WTC11 (cell line): ENCODE measurements at places on chromosomes 5 and 9.
A peak's percentile ranks its signal among the peaks of the same experiment; 100 is the strongest.

DNA sequence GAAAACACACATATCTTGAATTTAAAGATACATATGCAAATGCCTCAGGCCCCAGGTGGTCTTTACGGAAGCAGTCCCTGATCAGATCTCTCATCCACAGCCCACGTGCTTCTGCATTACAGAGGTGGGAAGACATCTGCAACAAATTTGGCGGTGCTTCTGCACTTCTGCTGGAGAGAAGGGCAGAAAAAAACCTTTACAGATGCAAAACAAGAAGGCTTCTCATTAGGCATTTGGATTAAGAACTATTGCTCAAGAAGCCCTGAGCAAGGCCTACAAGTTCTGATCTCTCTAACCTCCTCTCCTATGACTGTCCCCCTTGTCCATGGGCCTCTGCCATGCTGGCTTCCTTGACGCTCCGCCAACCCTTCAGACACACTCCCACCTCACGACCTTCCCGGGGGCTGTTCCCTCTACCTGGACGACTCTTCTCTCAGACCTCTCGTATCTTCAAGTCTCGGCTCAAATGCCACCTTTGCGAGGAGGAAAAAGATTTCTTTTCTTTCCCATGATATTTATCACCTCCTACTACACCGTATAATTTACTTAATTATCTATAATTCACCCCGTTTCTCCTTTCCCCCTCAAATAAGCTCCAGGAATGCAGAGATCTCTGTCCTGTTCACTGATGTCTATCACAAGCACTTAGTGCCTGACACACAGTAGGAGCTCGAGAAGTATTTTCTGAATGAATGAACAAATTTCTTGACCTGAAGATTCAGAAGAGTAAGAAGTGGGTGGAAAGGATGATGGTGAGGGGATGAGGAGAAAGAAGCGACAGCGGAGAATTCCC is 1.1 kb downstream of the MTMR12 start:
- DNase-seq: no peak

DNA sequence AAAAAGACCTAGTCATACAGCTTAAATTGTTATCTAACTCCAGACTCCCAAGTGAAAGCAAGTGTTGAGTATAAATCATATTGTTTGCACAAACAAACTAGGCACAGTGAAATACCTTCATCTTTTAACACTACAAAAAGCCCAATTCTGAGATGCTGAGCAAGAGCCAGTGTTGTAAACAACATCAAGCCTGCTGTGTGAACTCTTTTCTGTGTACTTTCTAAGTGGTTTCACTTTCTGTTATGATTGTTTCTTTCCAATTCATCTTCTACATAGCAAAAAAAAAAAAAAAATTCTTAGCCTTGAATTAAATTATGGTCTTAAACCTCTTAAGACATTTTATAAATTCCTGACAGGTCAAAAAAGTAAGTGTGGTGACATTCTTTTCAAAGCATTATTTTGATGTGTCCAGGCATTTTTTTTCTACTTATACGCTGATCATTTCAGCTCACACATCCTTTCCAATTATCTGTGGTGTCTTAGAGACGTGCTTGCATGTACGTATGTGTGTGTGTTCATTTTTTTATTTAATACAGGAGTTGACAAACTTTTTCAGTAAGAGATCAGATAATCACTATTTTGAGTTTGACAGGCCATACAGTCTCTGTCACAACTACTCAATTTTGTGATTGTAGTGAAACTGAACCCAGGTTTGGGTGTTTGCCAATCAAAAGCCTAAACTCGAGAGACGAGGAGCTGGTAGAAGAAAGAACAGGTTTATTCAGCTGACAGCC is 556.1 kb downstream of the CDH9 start:
- no peak for DNase-seq

DNA sequence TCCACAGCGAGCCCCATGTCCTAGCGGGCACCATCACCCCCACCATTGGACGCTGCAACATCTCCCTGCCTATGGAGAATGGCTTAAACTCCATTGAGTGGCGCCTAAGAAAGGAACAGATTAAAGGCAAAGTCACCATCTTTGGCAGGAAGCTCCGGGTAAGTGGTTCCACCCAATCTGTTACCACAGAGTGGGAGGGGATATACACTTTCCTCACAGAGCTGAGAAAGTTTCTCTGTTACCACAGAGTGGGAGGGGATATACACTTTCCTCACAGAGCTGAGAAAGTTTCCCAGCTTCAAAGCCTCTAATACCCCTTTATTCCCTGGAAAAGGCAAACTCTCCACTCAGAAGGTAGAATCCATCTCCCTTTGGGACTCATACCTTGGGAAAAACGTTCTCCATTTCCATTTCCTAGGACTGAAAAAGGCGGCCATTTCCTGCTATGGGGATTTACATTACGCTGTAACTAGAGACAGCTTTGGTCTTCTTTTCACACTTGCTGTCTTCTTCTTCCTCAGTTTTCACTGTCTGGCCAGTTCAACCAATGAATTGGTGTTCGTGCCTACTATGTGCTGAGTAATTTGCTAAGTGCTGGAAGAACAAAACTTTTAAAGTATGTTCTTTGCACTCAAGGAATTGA is 63.4 kb upstream of the WWC1 start:
- DNase-seq: no peak

DNA sequence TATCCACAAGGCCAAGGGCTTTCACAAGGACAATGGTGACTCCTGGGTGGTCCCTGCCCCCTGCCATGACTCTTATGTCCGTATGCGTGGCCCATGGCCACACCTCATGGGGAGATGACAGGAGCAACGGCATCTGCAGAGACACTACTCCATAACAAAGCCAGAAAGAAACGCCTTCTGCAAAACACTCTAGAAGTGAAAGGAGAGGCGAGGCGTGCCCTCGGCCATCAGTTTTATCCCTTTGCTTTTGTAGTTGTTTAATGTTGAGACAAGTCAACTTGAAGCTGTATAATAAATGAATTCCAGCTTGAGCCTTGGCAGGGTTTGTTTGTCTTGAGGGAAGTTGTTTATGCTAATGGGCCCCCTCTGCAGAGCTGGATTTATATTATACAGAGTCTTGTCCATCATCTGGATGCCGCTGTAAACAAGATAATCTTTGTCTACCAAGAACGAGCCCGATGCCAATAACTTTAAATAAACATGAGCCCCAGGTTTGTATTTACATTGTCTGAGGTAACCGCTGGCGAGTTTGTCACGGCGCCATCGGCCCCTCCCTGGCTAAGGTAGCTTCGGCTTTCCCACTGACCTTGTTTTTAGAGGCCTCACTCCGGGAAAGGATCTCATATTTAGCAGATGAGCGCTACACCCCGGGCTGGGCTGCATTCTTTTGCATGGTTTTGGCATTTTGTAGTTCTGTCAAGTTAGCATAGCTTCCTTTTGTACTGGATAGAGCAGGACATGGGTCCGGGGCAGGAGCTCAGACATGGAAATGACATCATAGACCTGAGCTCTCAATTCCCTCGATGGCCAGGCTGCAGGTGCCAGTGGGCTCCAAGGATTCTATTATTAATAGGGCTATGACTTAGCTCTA is 165.3 kb downstream of the ERCC6L2 start:
- DNase-seq: no peak

DNA sequence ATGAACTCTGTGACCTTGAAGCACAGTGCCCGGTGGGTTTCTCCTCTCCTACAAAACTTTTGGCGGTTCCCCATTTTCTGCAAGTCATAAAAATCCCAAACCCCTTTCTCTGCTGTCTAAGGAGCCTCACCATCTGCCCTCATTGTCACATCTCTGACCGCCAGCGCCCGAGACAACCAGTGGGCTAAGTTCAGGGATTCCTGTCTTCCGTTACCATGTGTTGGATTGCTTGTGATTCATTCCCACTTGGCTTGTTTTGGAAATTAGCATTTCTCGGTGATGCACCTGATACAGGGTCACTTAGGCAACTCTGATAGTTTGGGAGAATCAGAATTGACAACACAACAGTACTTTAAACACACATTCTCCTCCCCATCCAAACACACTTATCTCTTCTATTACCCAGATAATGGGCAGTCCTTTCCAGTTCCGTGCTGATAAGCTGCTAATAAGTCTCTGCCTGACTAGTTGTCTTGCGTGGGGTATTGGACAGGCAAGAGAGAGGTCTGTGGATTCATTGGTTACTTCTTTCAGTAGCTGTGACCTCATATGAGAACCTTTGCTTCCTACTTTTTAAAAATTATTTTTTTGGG is 70.0 kb upstream of the KLF4 start:
- DNase-seq: no peak

DNA sequence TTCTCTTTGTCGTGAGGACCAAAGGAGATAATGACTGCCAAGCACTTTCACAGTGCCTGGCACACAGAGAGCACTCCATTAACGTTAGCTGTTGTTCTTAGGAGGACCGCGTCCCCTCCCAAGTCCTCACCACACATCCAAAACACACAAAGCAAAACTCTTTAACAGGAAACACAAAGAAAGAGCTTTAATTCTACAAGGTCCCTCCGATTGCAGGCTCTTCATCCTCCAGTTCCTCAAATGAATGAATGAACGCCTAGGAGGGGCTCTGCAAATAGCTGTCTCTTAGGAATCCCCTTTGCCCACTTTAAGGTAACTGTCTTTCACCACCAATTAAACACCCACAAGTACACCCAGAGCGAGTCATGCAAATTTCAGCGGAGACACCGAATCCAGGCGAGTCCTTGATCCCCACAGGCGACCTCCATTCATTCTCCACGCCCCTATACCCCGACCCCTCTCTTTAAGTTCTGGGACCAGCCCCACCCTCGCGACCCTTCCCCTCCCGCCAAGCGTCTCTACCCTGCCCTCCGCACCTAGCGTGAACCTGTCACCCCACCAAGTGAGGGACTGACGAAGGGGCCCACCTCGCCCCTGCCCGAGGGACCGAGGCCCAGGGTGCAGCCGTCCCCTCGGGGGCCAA is 644 bp downstream of the TSC1 start:
- DNase-seq: no peak

- no peak for DNase-seq
Measured at GRCh38 chr9:134454476-134454857, 128.2 kb downstream of the RXRA start.

DNA sequence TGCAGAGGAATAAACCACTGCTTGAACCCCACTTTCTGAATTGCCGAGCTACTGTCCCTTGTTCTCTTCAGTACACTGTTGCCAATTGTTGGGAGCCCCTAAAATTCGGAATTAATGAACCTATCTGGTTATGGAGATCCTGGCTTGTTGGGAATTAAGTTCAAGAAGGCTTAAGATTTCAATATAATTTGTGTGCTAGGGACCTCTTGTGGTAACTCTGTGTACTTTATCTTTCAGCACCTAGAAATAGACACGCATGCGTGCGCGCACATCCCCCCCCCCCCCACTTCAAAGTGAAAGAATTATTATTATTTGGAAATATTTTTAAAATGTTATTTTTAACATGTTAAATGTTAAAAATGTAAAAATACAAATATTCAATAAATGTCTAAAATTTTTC is 53.3 kb upstream of the FAM169A start:
- no peak for DNase-seq

GRCh38 chr9:75907329-75907728 is 16.9 kb downstream of the PCSK5 start:
- no peak for DNase-seq

- DNase-seq: no peak
Measured at GRCh38 chr9:94982211-94982610, 255.7 kb downstream of the AOPEP start.

GRCh38 chr5:136036293-136036911 is 7.6 kb downstream of the TGFBI start:
- no peak for DNase-seq

GRCh38 chr9:114258866-114259797 is 63.8 kb upstream of the ORM1 start:
- no peak for DNase-seq

GRCh38 chr9:133918111-133918813 is 73.9 kb downstream of the VAV2 start:
- DNase-seq: no peak

GRCh38 chr9:35827486-35827885 is 1.0 kb downstream of the FAM221B start:
- DNase-seq: no peak

DNA sequence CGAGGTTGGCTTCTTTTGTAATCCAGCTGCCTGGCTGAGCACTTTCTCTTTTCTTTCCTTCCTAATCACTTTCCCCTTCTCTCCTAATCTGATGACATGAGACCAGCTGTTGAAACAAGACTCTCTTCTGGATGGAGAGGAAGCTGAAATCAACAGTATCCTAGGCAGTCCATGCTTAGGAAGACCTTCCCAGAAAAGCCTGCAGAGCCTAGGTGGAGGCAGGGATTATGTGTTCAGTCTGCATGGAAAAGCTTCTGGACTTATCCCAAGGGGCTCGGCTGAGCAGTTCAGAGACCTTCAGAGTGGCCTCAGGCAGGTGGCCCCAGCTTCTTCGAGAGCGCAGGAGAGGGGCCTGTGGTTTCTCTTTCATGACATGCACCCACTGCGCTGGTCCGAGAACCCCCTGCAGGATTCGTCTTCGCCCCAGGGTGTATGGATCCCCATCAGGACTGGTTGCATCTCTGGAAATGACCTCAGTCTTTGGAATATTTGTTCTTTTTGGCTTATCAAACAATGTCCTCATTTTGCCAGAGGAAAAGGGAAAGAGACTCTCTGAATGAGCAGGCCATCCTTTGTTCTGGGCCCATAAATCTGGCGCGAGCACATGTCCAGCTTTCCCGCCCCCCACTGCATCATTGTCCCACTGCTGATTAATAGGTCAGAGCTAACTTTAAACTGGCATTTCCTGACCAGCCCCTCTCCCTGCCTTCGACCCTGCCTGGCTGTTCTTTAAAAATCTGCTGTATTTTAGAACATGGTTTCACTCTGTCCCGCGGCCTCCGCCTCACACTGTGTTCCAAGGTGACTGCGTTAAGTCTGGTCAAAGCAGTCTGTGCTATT is 177.9 kb upstream of the KLF4 start:
- DNase-seq: no peak

DNA sequence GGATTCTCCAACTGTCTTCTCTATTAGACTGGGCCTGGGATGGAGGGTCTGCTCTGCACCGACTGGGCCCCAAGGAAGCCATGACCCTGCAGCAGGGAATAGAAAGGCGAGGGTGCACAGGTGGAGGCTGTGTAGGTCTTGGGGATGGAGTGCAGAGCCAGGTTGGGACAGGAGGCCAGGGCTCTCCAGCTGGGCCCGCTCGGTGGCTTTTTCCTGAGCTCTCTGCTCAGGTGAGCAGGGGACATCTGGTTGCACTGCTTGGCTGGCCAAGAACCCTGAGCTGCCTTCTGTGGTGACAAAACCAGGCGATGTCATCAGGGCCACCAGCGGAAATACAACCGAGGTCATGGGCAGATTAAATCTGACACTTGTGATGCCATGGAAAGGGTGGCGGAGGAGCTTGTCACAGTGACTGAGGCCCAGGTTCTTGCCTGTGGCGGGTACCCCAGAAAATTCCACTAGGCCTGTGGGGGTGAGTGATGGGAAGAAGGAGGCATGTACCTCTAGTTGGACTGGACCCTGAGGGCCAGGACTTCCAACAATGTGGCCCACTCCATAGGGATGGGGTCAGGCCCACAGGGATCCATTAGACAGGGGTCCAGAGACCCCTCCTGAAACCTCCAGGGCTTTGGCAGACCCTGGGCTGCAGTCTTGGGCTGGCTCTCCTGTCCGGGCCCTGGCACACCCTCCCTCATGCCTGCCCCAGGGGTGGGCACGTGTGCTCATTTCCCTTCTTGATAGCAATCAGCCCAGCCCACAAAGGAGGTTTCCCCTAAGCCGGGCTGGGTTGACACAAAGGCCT is 4.4 kb upstream of the IL3 start:
- DNase-seq: no peak

GRCh38 chr5:123080215-123080614 is 8.8 kb upstream of the PRDM6 start:
- DNase-seq: no peak

- DNase-seq: peak; percentile 52
Measured at GRCh38 chr5:143402553-143403333, 743 bp downstream of the NR3C1 start.
